Naive thymus-derived CD8-positive, alpha-beta T cell (primary cell): ENCODE measurements at places on chromosomes 4 and X.

DNA sequence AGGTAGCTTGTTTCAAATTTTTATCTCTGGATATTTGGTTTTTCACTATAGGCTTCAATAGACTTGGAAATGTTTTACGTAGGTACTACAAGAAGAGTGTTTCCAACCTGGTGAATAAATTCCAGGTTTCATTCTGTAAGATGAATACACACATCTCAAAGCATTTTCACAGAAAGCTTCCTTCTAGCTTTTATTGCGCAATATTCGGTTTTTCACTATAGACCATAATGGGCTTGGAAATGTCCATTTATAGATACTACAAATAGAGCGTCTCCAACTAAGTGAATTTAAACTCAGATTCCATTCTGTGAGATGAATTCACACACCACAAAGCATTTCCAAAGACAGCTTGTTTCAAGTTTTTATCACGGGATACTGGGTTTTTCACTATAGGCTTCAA, 857.7 kb upstream of the HS3ST1 start:
- no peak for DNase-seq

DNA sequence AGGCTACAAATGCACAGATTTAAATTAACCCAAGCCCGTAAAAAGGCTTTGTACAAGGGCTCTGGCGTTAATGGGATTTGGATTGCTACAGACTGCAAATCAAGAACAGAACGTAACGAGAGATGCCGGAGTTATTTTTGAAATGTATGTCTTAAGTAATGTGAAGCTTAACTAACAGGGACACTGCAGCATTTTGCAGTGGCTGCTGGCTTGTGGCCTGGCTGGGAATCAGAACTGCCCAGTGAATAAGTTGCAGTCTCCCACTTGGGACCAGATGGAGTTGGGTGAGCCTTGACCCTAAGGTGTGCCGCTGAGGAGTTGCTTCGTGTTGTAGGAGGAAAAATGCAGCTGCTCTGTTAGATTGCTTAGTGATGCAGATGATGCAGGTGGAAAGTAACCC, 318.4 kb downstream of the DHX15 start:
- no peak for DNase-seq

DNA sequence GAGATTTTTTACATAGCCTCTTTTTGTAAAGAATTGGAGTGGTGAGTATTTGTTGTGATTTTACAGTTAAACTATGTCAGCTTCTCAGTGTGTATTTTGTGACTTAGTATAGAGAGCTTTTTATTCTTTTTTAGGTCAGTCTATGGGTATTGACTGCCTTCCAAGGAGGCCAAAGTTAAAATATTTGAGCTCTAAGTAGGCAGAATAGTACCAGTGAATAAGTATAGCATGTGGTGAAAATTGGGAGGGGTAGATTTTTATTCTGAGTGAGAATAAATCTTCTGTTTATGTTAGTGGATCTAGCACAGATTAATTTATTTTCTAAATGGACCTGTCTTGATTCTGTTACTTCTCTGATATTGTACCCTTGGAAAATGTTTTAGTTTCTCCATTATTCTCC, 37.5 kb downstream of the HERC3 start:
- DNase-seq = no peak

- DNase-seq = no peak
Observed at GRCh38 chr4:165915215-165915614, 42.2 kb downstream of the TLL1 start.

- no peak for DNase-seq
Observed at GRCh38 chr4:187491286-187491685, 504.3 kb upstream of the ZFP42 start.

- DNase-seq = peak; percentile 0
Observed at GRCh38 chrX:24646745-24647182, 383 bp downstream of the PCYT1B start.

DNA sequence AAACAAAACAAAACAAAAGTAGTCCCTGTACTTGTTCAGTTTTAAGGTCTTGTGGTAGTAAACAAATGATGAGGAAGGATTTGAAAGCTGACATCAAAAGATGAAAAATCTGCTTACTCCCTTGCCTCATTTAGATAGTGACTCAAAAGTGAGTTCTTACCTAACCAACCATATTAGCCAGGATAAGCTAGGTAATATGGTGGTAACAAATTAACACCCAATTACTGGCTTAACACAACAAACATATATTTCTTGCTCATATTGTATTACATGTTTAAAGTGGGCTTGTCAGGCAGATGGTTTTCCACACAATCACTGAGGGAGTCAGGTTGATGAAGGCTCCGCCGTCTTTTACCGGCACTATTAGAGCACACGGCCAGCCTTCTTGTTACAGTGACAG, 189.7 kb downstream of the PPARGC1A start:
- DNase-seq = no peak

GRCh38 chrX:118207831-118208453, 91.3 kb upstream of the KLHL13 start:
- DNase-seq = no peak

DNA sequence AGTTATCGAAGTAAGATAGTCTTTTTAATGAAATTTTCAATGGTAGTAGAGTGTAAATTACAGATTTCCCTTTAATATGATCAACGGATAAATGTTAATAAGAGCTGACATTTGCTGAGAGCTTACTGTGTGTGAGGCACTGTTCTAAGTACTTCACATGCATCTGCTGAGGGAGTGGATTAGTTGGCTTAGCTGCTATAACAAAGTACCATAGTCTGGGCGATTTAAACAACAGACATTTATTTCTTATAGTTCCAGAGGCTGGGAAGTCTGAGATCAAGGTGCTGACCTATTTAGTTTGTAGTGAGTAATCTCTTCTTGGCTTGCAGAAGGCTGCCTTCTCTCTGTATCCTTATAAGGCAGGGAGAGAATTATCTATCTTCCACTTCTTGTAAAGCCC, 174.3 kb downstream of the CEP135 start:
- no peak for DNase-seq

GRCh38 chrX:47097018-47097417, 18.8 kb downstream of the RGN start:
- DNase-seq = no peak

- DNase-seq = no peak
Observed at GRCh38 chr4:113148925-113149324, 99.5 kb downstream of the ANK2 start.

DNA sequence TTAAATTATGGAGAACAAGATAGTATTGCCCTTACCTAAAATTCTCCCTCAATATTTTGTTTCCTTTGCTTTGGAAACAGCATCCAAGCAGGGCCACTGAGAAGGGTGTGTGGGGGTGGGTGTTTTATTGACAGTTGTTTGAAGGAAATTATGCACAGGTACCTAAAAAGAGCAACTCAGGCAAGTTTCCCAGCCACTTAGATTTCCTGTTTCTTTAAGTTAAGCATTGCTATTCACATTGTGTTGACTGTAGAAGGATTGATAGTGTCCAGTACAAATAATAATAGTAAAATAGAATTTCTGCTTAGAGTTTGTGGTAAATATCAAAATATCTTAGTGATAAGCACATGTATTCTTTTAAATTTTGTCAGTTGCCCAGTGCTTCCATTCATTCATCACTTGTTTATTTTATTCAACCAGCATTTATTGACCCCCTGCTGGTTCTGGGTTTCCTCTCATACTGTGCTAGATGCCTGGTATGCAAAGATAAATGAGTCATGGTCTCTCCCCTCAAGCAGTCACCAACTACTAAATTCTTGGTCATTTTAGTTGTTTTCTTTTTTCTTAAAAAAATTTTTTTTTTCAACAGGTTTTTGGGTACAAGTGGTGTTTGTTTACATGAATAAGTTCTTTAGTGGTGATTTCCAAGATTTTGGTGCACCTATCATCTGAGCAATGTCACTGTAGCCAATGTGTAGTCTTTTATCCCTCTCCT, 50.0 kb downstream of the GALNT7 start:
- no peak for DNase-seq

- DNase-seq = no peak
Observed at GRCh38 chr4:151228189-151229119, 48.5 kb upstream of the PRSS48 start.

- no peak for DNase-seq
Observed at GRCh38 chr4:81378386-81378785, 93.3 kb downstream of the RASGEF1B start.

DNA sequence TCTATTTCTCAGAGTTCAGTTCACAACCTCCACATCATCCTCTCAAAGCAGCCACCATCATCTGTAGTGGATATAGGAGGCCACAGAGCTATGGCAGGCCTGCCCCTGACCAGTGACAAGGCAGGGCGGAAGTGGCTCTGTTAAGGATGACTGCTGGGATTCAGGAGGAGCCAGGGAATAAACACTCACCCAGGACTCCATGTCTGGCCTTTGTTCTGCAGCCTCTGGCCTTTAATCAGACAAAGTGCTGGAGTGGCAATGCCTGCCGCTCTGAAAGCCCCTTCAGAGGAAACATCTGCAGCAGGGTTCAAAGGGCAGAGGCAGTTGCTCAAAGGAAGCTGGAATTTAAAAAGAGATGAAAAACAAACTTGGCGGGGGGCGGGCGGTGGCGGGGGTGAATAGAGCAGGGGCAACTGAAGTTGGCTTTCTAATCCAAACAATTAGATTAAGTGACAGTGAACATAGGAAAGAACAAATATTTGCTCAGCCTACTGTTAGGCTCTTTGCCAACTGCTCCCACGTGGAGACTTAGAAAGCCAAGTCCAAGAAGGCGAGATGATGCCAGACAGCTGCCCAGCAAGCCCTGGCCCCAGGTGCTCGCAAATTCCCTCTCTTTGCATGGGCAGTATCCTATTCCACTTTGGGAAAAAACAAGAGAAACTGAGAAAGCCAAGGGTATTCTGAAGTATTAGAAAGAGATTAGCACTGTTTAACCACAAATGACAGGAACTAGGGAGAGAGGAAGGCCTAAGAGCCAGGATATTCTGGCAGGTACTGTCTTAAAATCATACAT, 5.5 kb downstream of the MPP1 start:
- no peak for DNase-seq

GRCh38 chr4:76729460-76729859, 168.5 kb downstream of the SOWAHB start:
- DNase-seq = no peak

DNA sequence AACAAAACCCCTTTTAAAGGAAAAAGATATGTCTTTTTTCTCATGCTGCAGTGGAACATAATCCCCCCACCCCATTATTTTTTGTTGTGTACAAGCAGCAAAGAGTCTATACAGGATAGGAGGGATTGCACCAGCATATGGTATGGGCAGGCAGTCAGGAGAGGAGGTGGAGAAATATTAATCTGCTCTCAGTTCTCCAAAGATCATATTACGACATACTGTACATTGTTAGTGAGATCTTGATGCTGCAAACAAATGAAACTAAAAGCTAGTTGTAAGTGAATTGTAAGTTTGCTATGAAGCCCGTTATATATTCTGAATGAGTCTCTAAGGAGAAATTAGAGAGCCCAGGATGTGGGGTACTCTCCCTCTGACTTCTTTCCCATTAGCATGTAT, 75.3 kb downstream of the RAPGEF2 start:
- DNase-seq = no peak

- no peak for DNase-seq
Observed at GRCh38 chr4:140103676-140104075, 50.3 kb downstream of the MAML3 start.

- DNase-seq = no peak
Observed at GRCh38 chr4:145348291-145348690, 133.4 kb upstream of the SMAD1 start.

GRCh38 chrX:23902419-23902818, 5.3 kb downstream of the APOO start:
- no peak for DNase-seq

DNA sequence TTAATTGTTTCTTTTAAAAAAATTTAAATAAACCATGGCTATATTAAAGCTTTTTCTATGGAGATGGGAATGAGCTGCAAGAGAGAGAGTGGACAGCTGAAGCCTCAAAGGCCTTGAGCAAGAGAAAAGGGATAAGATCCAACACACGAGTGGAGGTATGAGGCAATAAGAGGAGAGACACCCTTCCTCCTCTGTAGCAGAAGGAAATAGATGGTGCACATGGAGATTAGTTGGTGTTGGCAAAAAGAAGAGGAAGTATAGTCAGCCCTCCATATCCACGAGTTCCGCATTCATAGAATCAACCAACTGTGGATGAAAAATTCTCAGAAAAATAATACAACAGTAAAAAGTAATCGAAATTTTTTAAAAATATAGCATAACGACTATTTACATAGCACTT, 3.2 kb downstream of the CXorf38 start:
- no peak for DNase-seq

- no peak for DNase-seq
Observed at GRCh38 chr4:112889619-112890527, 159.6 kb upstream of the ANK2 start.

- no peak for DNase-seq
Observed at GRCh38 chrX:10749113-10749512, 128.7 kb upstream of the MID1 start.

GRCh38 chr4:79621061-79621460, 213.0 kb upstream of the GK2 start:
- no peak for DNase-seq

DNA sequence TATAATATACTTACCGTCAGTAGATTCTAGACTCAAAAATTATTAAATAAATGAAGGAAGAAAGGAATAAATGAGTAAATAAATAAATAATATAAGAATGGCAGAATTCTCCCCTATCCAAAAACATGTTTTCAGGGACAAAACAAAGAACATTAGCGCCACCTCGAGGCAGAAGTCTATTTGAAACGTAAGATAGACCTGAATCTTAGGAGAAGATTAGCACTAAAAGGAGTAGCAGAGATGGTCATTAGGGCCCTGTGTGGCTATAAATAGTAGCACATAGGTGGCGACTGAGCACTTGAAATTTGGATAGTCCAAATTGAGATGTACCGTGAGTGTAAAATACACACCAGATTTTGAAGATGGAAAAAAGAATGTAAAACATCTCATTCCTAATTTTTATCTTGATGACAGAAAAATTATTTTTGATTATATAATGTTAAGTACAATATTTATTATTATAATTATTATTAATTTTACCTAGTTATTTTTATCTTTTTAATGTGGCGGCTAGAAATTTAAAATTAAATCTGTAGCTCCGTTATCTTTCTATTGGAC, 24.3 kb upstream of the SRD5A3 start:
- no peak for DNase-seq

DNA sequence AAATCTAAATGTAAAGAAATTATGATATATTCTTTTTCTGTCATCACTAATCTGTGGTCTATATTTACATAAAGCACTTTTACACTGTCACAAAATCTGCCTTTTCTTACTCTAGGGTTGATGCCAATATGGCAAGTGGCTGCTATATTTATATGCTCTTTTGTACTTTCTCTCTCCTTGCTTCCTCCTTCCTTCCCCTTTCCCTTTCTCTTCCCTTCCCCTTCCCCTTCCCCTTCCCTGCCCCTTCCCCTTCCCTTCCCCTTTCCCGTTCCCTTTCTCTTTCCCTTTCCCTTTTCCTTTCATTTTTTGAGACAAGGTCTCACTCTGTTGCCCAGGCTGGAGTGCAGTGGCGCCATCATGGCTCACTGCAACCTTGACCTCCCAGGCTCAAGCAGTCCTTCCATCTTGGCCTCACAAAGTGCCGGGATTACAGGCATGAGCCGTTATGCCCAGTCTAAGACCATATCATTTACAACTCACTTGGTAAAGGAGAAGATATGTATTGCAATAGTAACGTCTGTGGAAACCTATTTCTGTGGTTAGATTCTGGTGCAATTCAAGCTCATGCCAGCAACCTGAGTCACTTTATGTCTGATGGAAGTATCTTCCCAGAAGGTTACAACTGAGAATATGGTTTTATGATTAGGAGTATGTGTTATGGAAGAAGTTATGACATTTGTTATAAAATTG, 13.9 kb upstream of the PLAC8 start:
- DNase-seq = no peak

- DNase-seq = no peak
Observed at GRCh38 chr4:109131559-109131958, 170.9 kb downstream of the COL25A1 start.

GRCh38 chrX:12026481-12026880, 111.8 kb upstream of the FRMPD4 start:
- no peak for DNase-seq

GRCh38 chr4:77159806-77160205, 2.8 kb downstream of the CCNG2 start:
- no peak for DNase-seq
